Left colon (tissue), 2 donors: ENCODE measurements at places on chromosomes 1 and 21.

- no peak for DNase-seq
These were observed 2.8 kb downstream of the TGFB2 start for GRCh38 chr1:218347723-218348627.

GRCh38 chr1:40239626-40240025 is 8.1 kb upstream of the TMCO2 start:
- DNase-seq = no peak

DNA sequence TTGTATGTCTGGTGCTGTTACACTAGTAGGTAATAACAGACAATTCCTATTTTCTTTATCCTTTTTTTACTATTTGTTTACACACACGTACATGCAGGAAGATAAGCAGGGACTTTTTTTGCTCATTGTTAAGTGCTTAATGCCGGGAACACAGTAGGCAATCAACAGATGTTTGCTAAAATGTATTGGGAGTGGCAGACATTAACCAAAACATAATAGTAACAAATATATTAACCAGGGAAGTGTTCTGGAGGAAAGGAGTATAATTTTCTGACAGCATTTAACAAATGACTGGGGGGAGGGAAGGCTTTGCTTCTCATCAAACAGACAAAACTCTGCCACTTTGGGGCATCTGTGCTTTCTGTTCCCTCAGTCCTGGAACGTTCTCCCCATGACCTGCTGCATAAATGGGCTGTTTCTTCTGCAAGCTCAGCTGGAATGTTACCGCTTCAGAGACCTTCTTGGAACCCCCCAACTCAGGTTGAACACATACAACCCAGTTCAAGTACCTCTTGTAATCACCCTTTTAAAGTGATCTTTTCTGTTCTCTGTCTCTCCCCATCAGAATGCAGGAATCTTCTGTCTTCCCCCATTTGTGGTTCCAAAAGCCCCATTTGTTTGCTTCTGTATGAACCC is 2.1 kb downstream of the CR1L start:
- DNase-seq = no peak

DNA sequence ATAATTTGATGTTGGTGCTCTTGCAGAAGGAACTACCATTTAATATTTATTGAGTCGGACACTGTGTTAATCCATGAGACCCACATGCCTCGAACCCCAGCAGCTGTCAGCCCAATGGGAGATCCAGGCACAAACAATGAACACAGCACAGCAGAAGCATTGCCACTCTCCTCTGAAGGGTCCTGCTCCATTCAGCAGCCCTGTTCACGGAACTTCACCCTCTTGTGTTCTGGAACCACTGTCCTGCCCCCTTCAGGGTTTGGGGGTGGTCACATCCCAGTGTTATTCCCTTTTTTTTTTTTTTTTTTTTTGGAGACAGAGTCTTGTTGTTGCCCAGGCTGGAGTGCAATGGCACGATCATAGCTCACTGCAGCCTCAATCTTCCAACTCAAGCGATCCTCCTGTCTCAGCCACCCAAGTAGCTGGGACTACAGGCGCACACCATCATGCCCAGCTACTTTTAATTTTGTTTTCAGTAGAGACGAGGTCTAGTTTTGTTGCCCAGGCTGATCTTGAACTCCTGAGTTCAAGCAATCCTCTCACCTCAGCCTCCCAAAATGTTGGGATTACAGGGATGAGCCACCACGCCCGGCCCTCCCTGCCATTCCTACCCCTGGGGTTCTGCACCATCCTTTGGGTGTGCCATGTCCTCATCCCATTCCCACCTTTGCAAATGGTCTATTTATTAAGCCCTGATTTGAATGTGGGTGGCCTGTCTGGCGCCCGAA is 70.2 kb downstream of the EVA1C start:
- DNase-seq = no peak

GRCh38 chr1:28135371-28136168 is 40.9 kb downstream of the PTAFR start:
- no peak for DNase-seq

- DNase-seq = no peak
These were observed 20.2 kb upstream of the COL6A2 start for GRCh38 chr21:46077674-46078101.

DNA sequence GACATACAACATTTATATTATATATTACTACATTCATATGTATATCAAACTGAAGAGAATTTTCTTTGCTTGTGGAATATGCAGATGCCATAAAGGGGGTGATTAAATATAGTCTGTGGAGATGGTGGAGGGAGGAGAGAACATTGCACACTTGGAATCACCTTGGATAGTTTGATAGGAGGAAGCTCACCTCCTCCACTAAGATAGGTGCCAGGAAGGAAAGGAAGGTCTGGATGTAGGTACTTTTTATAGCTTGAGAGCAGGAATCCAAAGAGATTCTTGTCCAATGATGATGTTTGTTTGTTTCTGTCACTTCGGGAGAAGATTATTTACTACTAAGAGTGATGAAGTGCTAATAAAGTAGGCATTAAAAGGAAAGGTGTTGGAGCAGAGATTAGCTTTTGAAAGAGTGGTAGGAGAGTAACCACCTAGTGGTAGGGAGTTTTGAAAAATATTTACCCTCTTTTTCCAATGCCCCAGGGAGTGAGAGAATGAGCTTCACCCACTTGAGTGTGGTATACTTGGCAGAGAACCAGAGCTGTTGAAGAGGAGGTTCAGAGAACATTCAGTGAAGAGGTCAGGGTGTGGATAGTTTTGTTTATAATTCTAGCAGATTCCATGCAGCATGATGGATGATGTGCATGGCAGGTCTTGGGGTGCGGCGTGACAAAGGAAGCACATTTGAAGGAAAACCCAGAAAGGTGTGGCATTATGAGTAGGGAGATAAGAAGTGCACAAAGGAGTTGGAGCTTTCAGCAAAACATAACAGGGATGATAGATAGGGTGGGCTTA is 145.0 kb downstream of the PATJ start:
- DNase-seq = no peak

GRCh38 chr1:150387200-150387599 is 23.3 kb downstream of the RPRD2 start:
- DNase-seq = no peak

DNA sequence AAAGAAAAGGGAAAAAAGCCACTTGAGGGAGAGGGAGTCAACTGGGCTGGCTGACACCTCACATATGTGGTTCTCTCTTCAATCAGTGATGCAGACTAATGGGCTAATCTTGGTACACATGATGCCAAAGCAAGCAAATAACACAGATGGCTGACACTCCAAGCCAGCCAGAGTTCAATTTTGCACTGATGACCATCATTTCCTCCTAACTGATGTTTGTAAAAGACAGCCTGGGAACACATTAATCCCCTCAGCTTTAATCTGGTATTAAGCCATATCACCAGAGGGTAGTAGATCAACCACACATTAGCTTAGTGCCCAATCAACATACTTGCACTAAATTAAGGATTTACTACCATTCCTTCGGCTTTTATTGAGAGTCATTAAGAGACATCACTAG is 2.8 kb downstream of the VPS72 start:
- DNase-seq = no peak

DNA sequence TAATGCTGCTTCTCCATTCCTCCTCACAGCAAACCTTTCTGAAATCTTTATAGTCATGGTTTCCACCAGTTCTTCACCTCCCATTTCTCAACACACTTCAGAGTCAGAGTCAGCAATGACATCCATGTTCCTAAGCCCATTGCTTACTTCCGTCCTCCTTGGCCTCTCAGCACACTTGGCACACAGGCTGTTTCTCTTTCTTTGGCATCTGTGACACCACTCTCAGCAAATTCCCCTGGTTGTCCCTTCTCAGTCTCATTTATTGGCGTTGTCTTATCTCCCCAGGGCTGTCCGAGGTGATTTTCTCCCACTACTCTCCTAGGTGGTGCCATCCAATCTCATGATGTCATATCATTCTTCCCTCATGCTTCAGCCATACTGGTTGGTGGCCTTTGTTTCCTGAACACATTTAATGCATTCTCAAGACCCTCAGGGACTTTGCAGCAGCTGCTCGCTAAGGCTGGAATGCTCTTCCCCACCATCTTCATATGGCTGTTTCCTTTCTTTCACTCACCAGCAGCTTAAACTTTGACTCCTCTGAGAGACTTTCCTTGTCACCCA is 3.3 kb upstream of the LGALS8 start:
- DNase-seq = no peak

DNA sequence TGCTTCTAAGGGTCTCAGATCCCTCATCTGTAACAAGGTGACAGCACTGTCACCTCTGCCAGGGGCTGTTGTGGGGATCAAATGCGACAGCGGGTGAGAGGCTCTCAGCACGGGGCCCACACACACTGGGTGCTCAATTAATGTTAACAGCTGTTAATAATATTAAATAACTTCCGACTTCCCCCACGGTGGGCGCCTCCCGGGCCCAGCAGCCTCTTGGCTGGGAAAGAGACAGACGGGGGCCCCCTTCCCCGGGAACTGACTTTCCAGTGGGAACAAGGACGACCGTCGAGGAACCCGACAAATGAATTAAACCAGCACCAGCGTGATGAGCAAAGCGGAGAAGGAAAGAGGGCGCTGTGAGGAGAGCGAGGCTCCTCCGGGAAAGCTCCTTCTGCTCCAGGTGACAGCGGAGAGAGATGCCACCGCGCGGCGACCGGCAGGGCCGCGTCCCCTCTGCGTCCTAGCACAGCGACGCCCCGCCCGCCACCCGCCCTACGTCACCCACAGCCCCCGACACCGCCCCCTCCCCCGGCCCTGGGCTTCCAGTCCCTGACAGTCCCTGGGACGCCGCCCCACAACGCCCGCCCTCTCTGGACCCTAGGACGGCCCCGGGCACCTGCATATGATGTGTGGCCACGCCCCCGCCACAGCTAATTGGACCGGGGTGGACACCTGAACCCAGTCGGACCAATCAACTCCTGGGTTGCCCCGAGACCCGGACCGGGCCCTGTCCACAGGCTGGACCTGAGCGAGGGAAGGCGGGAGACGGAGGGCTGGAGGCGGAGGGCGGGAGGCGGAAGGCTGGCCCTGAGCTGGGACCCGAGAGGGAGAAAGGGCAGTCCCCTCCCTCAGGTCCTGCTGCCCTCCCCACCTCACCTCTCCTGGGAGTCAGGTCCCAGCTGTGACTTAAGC is 38.2 kb downstream of the MATN1 start:
- peak; percentile 92 for DNase-seq

- DNase-seq = no peak
These were observed 11.0 kb downstream of the PRDM15 start for GRCh38 chr21:41868062-41868710.

DNA sequence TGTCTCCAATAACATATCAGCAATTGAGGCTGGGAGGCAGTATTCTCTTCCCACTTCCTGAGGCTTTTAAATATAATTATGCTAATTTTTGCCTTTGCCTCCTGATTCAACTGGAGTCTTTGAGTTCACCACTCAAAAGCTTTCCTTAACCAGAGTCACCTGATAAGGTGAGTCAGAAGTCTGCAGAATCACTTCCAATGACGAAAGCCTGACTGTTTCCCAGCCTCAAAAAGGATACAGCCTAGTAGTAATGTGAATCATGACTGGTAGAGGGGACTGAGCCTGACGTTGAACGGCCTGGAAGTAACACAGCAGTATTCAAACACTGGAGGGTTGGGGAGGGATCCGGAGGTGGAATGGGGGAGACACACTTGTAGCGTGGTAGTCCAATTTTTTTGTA is 10.4 kb upstream of the MRPL9 start:
- no peak for DNase-seq

DNA sequence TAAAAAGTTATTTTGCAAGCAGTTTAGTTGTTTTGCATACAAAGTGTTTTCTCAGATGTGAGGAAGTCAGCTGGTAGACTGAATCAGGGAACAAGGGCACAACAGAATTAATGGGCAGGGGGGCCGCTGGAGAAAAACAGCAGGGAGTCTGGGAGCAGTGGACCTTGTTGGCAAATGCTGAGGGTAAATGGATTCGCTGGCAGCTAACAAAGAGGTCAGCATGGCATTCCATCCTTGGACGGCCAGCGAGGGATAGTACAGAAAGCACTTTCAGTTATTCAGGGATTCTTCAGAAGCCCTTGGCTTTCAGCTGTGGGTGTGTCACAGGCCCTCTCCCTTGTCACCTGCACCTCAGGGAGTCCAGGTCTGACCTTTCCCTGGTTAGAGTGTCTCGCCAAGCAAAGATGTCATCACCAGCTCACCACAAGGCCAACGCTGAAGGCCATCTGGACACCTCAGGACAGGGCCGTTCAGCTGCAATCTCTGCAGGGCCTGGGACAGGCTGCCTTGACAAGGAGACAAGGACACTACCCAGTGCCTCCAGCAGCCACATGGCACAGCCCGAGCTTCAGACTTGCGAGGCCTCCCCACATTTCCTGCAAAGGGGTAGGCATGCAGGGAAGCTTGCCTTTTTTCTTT is 90.4 kb downstream of the KCNN3 start:
- no peak for DNase-seq

- DNase-seq = no peak
These were observed 22.1 kb upstream of the MX1 start for GRCh38 chr21:41403966-41404365.

DNA sequence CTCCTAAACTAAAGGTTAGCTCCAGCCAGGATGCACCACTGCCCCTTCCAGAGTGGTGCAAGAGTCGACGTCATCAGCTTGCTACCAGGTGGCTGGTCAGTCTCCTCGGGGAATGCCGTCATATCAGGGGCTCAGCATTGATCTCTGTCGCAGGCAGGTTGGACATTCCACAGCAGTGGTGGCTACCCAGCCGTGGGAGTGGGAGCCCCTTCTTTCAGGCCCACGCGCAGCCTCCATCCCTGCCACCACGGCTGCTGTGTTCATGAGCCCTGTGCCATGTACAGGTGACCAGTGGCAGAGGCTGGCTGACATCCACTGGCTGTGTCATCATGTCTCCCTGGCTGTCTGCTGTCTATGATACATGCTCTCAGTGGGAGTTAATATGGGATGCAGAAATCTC is 25.5 kb downstream of the IL10RB start:
- no peak for DNase-seq

DNA sequence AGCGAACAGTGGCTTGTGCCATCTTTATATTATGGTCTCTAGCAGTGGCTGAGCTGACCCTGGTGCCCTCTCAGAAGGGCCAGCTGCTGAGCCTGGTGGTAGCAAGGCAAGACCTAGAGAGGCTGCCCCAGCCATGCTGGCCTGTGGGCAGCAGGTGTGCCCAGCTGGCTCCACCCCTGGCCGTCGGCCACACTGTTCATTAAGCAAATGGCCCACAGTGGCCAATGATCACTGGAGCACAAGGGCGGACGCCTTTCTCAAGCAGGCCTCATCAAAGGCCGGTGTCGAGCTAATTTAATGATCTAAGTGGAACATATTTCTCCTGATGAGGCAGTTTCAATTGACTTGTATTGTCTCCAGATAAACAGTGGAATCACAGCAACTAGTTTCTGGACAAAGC is 89.4 kb downstream of the GRIK3 start:
- no peak for DNase-seq

- DNase-seq = no peak
These were observed 172.3 kb downstream of the SIPA1L2 start for GRCh38 chr1:232457595-232457994.

GRCh38 chr1:220747437-220748088 is 559 bp upstream of the MTARC2 start:
- no peak for DNase-seq
